ENCODE measurements at places on chromosomes 6 and 20.

DNA sequence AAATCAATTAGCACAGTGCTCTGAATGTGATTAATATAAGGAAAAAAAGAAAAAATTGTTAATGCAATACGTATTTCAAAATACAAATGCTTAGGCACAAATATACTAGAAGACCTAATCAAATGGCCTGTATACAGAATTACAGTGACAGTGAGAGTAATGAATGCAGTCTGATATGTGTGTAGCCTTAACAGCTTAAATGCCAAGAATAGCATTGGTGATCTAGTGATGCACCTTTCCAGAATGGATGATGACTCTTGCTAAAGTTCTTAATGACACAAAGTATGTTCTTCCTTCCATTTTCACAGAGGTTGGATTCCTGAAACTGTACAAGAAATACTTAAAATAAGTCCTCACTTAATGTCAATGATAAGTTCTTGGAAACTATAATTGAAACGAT lies 131.0 kb downstream of the CDKAL1 start:
- DNase-seq: no peak

- no peak for DNase-seq
These were observed 593.7 kb downstream of the EPM2A start for GRCh38 chr6:145141572-145141971.

DNA sequence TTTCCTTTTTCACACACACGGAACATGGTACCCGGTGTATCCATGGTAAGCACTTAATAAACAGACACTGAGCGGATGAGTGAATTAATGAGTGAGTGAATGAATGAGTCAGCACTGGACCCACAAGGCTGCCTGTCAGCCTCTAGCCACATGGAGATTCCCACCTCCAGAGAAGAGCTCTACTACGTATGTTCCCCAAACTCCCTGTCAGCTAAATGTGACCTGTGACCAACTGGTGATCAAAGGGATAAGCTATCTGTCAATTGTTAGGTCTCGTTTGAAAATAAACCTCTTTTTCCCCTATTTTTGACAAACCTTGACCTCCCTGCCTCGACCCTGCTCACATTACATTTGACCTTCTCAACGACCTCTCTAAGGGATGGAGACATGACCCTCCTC lies 24.5 kb upstream of the TAF8 start:
- DNase-seq: no peak

DNA sequence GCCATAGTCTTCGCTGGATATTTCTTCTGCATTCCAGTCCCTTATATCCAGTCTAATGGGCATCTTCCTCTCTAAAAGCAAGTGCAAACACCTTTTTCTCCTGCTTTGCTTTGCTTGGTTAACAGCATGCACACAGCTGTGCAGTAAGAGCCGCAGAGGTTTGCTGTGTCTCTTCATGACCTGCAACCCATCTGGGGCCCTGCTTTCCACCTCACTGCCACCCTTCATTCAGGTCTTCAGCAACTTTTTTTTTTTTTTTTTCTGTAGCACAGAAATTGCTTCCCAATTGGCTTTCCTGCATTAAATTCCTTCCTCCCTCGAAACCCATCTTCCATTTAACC lies 14.4 kb downstream of the NEDD9 start:
- DNase-seq: no peak

DNA sequence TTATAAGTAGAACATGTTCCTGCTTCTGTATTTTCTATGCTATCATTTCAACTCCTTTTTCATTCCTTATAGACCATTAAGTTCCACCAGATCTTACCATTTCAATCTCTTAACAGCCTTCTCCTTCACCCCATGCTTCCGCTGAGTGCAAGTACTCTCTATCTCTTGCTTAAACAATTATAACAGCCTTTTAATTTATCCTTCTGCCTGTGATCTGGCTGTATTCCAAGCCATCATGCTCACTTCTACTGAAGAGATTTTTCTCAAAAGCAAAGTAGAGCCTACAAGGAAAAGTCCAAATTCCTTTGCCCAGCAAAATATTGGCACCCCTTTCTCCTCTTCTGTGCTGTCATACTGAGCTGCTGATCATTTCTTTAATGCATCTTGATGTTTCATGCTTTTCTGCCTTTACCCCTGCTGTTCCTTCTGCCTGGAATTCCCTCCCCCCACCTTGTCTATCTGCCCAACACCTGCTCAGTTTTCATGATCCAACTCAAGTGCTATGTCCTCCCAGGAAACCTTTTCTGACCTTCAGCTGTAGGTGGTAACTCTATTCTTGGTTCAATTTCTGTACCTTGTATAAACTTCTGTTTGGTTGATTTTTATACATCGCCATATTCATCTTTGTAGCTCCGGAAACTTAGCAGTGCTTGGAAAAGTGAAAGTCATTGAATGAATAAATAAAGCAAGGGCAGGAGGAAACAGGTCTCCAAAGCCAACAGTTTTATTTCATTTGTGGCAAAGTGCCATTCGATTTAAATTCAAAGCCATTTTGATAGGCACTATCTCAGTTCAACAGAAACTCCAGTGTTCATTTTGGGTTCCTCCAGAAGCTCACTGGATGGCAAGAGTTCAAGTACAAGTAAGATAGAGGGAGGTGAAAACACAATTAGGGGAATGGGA lies 10.5 kb upstream of the BMP2 start:
- no peak for DNase-seq

GRCh38 chr6:29941016-29941415 lies 1.3 kb upstream of the HLA-A start:
- no peak for DNase-seq

DNA sequence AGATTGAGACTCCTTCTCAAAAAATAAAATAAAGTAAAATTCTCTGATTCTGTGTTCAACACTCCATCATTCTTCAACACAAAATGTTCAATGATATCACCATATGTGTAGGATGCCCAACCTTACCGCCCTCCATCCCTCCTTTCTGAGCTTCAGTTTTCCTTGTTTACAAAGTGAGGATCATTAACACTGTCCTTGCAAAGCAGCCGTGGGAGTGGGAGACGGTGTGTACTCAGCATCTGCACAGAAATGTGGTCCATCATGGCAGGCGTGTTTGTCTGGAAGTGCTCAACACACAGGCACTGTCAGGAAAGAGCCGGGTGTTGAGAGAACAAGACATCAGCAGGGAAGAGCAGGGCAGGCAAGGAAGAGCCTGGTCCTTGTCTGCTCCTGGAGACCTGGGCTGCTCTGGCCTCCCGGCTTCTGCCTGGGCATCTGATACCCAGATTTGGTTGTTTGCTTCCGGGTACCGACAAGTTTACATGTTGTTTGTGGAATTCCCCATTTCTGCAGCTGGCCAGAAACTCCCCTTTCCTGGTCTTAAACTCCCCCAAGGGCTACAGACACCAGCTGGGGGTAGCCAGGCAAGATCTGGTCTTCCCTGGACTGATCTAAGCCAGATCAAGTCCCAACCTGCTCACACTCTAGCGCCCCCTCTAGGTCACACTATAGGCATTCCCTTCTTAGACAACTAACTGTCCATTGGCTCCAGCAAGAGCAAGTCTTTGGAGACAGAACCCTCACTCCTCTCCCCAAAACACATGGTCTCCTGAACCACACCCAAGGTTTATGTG lies 26.7 kb upstream of the TTPAL start:
- no peak for DNase-seq

- DNase-seq: no peak
These were observed 45.5 kb downstream of the EIF2S2 start for GRCh38 chr20:34066476-34067090.

All from KBM-7 (cell line).